Hematopoietic multipotent progenitor cell (in vitro differentiated cells): ENCODE measurements at places on chromosomes 12 and 14.

DNA sequence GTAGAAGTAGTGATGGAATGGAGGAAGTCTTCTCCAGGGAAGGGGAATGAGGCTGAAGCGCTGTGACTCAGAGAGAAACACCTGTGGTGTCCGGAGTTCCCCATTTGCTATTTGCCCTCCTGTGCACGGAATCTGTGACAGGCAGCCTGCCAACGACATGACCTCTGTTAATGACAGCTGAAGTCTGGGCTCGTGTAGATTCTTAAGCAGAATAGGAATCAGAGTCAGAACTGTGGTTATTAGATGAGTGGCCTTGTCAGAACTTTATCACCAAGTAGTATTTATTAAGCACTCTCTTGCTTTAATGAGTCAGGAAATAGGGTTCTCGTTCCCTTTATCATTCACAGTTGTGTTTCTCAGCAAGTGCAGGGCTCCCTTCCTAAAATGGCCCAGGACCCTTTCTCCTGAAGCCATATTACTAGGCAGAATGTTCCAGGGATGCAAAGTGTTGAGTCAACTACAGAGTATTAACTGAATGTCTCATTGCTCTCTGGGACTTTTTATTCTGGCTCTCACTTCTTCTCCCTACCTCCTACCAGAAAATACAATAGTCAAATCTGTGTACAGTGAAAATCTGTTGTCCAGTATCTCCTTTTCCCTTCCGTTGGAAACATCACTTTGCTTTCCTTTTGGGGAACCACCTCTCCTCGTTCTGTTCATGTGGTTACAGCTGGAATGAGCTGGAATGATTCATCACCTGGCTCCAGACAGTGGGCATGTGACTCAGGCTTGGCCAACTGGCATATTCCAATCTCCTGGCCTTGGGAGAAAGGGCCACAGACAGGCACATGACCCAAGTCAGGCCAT, 77.8 kb upstream of the MAX start:
- peak; percentile 31 for DNase-seq

DNA sequence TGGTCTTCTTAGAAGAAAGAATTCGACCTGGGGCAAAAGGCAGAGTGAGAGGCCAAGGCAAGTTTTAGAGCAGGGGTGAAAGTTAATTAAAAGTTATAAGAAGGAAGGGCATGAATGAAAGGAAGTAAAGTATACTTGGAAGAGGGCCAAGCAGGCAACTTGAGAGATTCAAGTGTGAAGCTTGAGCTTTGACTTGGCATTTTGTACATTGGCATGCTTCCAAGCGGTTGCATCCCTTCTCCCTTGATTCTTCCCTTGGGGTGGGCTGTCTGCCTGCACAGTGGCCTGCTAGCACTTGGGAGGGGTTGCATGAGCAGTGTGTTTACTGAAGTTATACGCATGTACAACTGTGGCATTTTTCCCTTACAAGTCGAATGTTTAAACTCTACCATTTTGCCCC, 74.8 kb upstream of the MGAT4C start:
- no peak for DNase-seq

DNA sequence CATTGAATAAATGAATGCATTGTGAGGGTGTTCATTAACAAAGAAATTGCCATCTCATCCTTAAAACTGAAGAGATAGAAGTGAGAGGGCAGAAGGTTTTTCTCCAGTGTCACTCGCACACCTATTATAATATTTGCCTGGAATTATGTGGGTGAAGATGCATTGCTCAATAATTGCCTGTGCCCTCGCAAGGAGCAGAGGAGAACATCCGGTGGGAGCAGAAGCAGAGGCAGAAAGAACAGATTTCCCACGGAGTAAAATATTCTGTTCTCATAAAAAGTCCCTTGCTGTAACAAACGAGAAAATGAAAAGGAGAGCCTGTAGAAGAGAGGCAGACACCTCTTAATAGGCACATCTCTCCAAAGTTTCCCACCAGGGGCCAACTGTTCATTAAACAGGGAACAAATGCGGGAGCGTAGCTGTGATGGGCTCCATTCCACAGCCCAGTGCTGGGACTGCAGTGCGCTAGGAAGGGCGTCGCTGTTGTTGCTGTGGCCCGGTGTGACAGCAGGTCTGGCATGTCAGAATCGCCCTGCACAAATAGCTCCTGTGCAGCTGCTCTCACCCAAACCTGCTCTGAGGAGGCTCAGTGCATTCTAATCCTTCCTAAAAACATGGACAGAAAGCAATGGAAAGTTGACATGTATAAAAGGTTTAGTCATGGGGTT, 359.8 kb downstream of the APAF1 start:
- DNase-seq = no peak

- DNase-seq = no peak
Observed at GRCh38 chr12:17579205-17580026, 510.6 kb downstream of the RERGL start.

- DNase-seq = peak; percentile 53
Observed at GRCh38 chr12:68565391-68565903, 45.3 kb upstream of the RAP1B start.

- no peak for DNase-seq
Observed at GRCh38 chr12:67919406-67919805, 69.8 kb upstream of the IFNG-AS1 start.

GRCh38 chr14:59463787-59464485, 1.2 kb downstream of the GPR135 start:
- DNase-seq = no peak

GRCh38 chr12:112750971-112751370, 40.6 kb upstream of the RPH3A start:
- no peak for DNase-seq

DNA sequence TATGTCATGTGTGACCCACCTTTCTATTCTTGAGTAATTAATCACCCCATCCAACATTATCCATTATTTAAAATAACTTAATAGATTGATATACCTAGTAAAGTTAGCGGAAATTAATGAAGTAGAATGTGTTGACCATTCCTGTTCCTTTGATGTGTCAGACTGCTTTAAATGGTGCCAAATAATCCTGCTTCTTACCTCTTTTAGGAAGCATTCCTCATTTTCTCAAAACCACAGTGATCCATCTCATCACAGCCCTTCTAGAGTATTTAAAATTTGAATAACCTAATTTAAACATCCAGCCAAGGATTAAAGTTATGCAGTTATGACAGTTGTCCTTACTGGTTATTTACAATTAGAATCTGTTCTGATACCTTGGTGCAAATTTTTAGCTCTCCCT, 6.9 kb downstream of the MGAT4C start:
- no peak for DNase-seq

GRCh38 chr14:60161196-60162107, 3.7 kb downstream of the DHRS7 start:
- DNase-seq = no peak

GRCh38 chr12:109377139-109377685, 29.5 kb downstream of the MYO1H start:
- no peak for DNase-seq
